Activated T-helper 2 cell treated with anti-CD3 and anti-CD28 coated beads, Interferon-gamma antibody, Interleukin-2, Interleukin-4, amounts not matched to agents 10 μg/mL and 5 μg/mL and 100 μg/mL, durations not matched to agents 14 hours and 24 hours and 36 hours (primary cell): ENCODE measurements at places on chromosomes 6 and 20. TPM values are rescaled to one million over a fixed set of nuclear protein-coding genes. Genes with fewer than 3 reads are reported as not detected.

Gene RIPPLY2
- not detected in 2 replicates for total RNA-seq

Gene TRIM31
- not detected in 2 replicates for total RNA-seq

Gene KHDRBS2
- not detected in 2 replicates for total RNA-seq

DNA sequence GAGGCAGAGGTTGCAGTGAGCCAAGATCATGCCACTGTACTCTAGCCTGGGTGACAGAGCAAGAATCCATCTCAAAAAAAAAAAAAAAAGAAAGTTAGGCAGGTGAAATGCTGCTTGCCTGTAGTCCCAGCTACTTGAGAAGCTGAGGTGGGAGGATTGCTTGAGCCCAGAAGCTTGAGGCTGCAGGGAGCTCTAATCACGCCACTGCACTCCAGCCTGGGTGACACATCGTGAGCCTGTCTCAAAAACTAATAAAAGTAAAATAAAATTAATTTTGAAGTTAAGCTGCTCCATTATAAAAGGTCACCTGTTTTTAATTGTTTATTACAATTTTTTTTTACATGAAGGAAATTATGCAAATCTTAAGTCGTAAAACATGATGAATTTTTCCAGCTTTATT, 23.2 kb upstream of the SAMHD1 start:
- no peaks in the 10 kb centered on the region for H3K27me3 ChIP-seq
- H3K27ac ChIP-seq: no peak overlapping the region
- H3K4me1 ChIP-seq: peaks cover 31% of the 10 kb centered on the region
- peaks cover 11% of the 10 kb centered on the region for H3K36me3 ChIP-seq
- DNase-seq: no peak

GRCh38 chr6:24848461-24848860, 49.7 kb upstream of the ARMH2 start:
- no peaks in the 10 kb centered on the region for H3K27me3 ChIP-seq
- H3K36me3 ChIP-seq: peaks cover 71% of the 10 kb centered on the region
- no peak overlapping the region for H3K27ac ChIP-seq
- H3K4me1 ChIP-seq: no peaks in the 10 kb centered on the region
- H3K4me3 ChIP-seq: no peak overlapping the region

DNA sequence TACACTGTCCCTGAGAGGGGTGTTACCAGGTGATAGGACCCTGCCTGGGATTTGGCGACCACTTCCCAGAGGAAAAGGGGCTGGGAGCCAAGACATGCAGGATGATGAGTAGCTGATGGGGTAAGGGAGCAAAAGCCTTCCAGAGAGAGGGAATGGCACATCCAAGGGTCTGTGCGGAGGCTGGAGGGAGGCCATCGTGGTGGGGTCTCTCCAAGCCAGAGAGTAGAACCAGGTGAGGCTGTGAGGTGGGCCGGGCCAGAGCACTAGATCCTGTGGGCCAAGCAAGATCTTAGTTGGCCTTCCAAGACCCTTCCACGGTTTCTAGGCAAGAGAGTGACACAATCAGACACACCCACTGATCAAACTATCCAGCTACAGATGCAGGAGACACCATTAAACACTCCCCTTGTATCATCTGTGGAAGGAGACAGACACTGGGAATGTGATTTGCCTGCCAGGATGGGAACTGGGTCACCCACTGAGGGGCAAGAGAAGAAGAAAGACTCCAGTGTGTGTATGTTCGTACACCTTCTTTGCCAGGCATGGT, 128.9 kb downstream of the BANF2 start:
- H3K27me3 ChIP-seq: no peaks in the 10 kb centered on the region
- no peak overlapping the region for H3K4me3 ChIP-seq
- peaks cover 17% of the 10 kb centered on the region for H3K4me1 ChIP-seq
- H3K27ac ChIP-seq: no peak overlapping the region

DNA sequence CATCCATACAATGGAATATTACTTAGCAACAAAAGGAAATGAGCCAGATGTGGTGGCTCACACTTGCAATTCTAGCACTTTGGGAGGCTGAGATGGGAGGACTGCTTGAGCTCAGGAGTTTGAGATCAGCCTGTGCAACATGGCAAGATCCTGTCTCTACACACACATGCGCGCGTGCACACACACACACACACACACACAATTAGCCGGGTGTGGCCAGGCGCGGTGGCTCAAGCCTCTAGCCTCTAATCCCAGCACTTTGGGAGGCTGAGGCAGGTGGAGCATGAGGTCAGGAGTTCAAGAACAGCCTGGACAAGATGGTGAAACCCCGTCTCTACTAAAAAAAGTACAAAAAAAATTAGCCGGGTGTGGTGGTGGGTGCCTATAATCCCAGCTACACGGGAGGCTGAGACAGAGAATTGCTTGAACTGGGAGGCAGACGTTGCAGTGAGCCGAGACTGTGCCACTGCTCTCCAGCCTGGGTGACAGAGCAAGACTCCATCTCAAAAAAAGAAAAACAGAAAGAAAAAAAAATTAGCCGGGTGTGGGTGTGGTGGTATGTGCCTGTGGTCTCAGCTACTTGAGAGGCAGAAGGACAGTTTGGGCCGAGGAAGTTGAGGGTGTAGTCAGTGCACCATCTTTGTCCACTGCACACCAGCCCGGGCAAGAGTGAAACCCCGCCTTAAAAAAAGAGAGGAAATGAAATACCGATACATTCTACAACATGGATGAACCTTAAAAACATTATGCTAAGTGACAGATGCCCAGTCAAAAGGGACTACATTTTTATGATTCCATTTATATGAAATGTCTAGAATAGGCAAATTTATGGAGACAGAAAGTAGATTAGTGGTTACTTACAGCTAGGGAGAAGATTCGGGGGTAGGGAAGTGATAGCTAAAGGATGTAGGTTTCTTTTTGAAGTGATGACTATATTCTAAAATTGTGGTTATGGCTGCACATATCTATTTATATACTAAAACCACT, 52.5 kb downstream of the RBL1 start:
- peak overlapping the region; percentile 82 for H3K4me3 ChIP-seq
- H3K27me3 ChIP-seq: no peaks in the 10 kb centered on the region
- peaks cover 35% of the 10 kb centered on the region for H3K4me1 ChIP-seq
- peak; percentile 54 for DNase-seq

Gene GPR63
- 4.5 and 5.0 TPM in 2 replicates for total RNA-seq

- no peak for DNase-seq
- H3K4me3 ChIP-seq: no peak overlapping the region
- H3K4me1 ChIP-seq: no peaks in the 10 kb centered on the region
Observed at GRCh38 chr6:63899550-63899949, 263.9 kb downstream of the PHF3 start.

GRCh38 chr6:26286168-26286877, 78.7 kb upstream of the BTN3A2 start:
- peak; percentile 72 for DNase-seq
- peaks cover 6% of the 10 kb centered on the region for H3K36me3 ChIP-seq
- H3K27ac ChIP-seq: peak overlapping the region; percentile 95
- peaks cover 25% of the 10 kb centered on the region for H3K4me1 ChIP-seq

Gene TREM2
- total RNA-seq: not detected in 2 replicates

Gene TMC2
- total RNA-seq: not detected in 2 replicates

Gene FAM83B
- total RNA-seq: not detected in 2 replicates

DNA sequence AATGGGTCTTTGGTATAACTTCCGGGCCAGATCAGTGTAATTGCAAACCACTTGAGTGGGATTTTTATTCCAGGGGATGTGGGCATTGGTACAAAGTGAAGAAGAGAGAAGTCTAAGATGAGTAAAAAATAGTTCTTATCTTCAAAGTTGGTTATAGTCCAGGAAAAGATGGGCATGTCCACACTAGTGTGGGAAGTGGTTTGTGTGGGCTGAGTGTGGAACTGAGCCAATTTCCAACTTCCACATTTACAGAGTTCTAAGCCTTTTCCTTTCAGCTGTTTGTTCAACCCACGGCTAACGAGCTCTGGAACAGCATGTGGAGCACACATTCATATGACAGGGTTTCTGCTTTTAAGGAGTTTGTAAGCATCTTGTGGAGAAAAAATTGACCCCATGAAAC, 72.3 kb upstream of the IFNGR1 start:
- no peaks in the 10 kb centered on the region for H3K36me3 ChIP-seq
- peaks cover 41% of the 10 kb centered on the region for H3K27me3 ChIP-seq
- H3K4me3 ChIP-seq: no peak overlapping the region

Gene C6orf52
- 1.7 and 2.4 TPM in 2 replicates for total RNA-seq

DNA sequence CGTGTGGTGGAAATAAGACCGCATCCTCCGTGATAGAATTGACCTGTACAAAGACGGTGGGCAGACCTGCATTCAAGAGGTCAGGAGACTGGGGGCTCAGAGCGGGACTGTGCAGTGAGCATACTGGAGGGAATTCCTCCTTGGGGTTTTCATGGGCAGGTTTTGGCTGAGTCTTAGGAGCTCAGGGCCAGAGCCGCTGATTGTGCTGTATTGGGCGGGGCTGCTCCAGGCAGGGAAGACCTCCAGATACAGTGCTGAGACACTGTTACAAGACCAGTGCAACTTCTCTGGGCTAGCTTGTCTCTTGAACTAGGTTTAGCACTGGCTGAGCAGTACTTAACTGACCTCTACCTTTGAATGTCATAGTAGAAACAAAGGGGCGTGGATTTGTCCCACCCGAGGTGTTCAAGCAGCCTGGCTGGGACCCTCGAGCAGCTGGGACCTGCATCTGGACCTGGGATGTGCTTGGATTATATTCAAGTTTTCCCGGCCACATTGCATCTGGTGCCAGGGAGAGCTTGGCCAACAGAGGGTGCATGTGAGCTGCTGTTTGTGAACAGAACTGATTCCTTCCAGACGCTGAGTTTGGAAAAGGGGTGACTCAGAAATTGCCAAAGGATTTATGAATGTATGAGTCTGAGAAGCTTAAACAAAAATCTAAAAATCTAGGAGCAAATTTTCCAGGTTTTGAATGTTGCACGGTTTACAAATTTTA, 33.4 kb upstream of the SLC22A1 start:
- H3K27ac ChIP-seq: no peak overlapping the region
- H3K4me1 ChIP-seq: peaks cover 9% of the 10 kb centered on the region
- no peak overlapping the region for H3K4me3 ChIP-seq

GRCh38 chr6:9564021-9564420, 850.9 kb downstream of the TFAP2A start:
- H3K4me3 ChIP-seq: no peak overlapping the region
- no peak overlapping the region for H3K27ac ChIP-seq

DNA sequence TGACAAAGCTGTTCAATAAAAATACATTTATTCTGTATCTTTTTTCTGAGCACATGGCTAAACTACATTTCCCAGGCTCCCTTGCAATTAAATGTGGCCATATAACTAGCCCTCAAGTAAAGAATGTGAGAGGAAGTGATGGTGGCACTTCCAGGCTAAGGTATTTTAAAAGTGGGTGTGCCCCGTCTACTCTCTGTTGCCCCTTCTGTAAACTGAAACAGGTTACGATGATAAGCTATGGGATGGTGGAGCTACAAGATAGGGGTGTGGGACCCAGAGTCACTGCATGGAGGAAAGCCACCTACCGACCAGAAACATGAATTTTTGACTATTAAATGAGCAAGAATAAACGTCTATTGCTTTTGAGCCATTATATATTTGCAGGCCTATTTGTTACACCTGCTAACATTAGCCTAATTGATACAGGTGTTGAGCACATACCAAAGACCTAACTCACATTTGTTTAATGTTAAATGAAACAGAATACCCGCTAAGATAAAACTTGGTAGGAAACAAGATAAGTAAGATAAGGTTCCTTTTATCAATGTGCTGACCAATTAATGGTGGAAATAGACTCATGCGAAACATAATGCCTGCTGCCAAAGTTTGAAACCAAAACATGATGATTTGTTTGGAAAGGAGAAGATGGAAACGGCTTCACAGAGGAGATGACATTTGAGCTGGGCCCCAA, 3.1 kb downstream of the FYN start:
- peaks cover 56% of the 10 kb centered on the region for H3K36me3 ChIP-seq
- peak overlapping the region; percentile 97 for H3K4me3 ChIP-seq
- peaks cover 62% of the 10 kb centered on the region for H3K4me1 ChIP-seq
- H3K27me3 ChIP-seq: no peaks in the 10 kb centered on the region

Gene SASH1
- 0.52 and 0.74 TPM in 2 replicates for total RNA-seq

DNA sequence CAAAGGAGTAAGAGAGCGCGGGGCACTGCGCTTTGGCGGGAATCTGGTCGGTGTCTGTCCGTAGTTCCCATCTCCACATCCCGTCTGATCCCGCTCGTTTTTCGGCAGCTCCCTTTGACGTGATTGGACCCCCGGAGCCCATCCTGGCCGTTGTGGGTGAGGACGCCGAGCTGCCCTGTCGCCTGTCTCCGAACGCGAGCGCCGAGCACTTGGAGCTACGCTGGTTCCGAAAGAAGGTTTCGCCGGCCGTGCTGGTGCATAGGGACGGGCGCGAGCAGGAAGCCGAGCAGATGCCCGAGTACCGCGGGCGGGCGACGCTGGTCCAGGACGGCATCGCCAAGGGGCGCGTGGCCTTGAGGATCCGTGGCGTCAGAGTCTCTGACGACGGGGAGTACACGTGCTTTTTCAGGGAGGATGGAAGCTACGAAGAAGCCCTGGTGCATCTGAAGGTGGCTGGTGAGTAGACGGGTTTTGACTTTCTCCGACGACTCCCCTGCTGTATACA, 1.4 kb downstream of the BTN1A1 start:
- peaks cover 49% of the 10 kb centered on the region for H3K27me3 ChIP-seq
- peaks cover 21% of the 10 kb centered on the region for H3K4me1 ChIP-seq
- H3K36me3 ChIP-seq: no peaks in the 10 kb centered on the region
- H3K4me3 ChIP-seq: peak overlapping the region; percentile 67
- H3K27ac ChIP-seq: no peak overlapping the region

DNA sequence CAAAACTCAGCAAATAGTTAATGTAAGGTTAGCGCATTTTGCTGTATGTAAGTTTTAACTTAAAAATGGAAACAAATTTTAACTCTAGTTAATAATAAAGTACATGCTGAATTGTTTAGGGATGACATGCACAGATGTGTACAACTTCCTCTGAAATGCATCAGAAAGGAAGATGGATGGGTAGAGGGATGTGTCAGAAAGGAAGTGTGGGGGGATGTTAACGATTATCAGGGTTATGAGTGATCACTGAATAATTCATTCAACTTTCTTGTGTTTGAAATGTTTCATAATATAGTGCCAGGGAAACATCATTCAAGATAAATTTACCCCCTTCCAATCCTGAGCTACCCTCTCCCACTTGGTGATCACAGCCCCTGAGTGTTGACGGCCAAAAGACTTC, 87.6 kb downstream of the FOXA2 start:
- H3K27ac ChIP-seq: no peak overlapping the region
- no peaks in the 10 kb centered on the region for H3K36me3 ChIP-seq
- H3K4me3 ChIP-seq: no peak overlapping the region
- DNase-seq: no peak

Gene C20orf141
- total RNA-seq: not detected in 2 replicates

Gene SLC22A16
- total RNA-seq: not detected in 2 replicates

GRCh38 chr6:120056085-120056484, 706.5 kb upstream of the MAN1A1 start:
- H3K27me3 ChIP-seq: no peaks in the 10 kb centered on the region
- no peaks in the 10 kb centered on the region for H3K4me1 ChIP-seq
- no peak overlapping the region for H3K27ac ChIP-seq

Gene OR2J3
- not detected in 2 replicates for total RNA-seq
